Stimulated activated CD8-positive, alpha-beta memory T cell treated with anti-CD3 and anti-CD28 coated beads, Interleukin-4, amount 100 ng/mL, for 1 hour (primary cell): ENCODE measurements at places on chromosomes 7 and 10.

GRCh38 chr7:11471255-11471654 lies 360.7 kb downstream of the THSD7A start:
- no peak for DNase-seq

DNA sequence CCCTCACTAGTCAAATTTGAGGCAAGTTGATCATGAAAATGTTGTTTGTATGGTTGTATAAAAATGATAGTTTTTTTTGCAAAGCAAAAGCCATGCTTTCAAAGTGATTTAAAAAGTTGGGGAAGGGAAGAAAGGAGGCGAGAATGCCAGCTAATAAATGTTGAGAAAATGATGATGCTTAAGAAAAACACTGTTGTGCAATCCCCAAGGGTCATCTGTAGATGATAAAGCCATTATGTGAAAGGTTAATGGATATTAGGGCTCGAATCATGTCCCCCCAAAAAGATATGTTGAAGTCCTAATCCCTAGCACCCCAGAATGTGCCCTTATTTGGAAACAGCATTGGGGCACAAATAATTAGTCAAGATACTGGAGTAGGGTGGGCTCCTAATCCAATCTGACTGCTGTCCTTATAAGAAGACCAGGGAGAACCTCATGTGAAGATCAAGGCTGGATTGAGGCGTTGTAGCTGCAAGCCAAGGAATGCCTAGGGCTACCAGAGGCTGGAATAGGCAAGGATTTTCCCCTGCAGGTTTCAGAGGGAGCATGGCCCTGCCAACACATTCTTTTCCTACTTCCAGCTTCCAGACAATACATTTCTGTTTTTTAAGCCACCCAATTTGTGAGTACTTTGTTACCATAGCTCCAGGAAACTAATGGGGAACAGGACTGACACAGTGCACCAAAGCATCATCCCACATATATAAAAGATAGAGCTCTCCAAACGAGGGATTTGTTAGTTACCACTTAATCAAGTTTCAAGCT lies 35.4 kb upstream of the MKLN1 start:
- DNase-seq = no peak

DNA sequence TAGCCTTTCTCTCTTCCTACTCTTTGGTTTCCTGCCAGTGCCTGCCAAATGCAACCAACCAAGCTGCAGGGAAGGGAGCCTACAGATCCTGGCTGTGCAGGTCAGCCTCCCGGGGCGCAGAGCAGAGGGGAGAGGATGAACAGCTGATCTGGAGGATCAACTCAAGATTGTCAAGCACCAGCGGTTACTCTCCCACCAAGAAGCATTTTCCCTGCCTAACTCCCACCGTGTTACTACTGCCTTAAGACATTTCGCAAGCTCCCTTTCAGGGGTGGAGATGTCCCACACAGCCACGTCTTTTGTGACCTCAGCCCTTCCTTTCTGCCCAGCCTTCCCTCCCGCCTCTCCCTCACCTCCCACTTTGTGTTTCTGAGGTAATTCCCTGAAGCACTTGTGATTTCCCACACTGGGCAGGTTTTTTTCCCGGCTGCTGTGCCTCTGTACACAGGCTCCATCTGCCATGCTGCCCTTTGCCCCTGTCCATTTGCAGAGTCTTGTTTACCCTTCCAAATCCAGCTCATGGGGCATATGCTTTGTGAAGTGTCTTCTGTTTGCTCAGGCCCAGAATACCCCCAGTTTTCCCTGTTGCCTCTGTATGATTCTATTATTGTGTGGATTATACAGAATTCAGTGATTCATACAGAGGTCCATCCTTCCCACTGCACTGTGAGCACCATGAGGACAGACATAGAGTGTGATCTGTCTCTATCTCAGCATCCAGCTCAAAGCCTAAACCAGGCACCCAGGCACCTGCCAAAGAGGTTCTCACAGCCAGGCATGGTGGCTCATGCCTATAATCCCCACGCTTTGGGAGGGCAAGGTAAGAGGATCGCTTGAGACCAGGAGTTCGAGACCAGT lies 40.9 kb upstream of the PAPSS2 start:
- DNase-seq = no peak

DNA sequence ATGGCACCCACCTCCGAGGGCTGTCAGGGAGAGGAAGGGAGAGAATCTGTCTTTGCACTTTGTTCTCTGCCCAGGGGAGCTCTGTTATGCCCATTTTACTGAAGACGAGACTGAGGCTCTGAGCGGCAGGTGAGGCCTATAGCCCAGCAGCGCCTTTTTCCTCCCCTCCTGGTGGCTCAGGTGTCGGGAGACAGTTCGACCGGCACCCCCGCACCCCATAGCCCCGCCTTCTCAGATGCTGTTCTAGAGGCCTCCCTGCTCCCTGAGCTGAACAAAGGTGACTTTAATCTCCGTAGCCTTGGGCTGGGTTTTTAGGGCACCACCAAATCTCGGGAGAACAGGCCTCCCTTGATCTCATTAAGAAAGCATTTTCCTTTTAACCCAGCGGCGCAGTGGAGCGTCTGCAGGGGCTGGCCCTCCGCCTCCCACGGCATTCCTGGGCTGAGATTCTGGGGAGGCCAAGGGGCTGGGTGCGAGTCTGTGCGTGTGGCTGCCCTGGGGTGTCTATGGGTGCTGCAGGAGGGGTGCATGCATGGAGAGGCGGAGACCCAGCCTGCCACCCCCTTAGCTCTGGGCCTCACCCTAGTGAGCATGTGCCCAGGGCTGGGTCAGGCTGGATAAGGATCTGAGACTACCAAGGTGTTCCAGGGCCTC lies 3.3 kb downstream of the LFNG start:
- DNase-seq = no peak

GRCh38 chr7:157032128-157032527 lies 21.7 kb upstream of the MNX1 start:
- no peak for DNase-seq

- DNase-seq = no peak
These were observed 90.8 kb downstream of the CHN2 start for GRCh38 chr7:29285444-29285793.

GRCh38 chr7:155984028-155984580 lies 171.8 kb upstream of the SHH start:
- no peak for DNase-seq

DNA sequence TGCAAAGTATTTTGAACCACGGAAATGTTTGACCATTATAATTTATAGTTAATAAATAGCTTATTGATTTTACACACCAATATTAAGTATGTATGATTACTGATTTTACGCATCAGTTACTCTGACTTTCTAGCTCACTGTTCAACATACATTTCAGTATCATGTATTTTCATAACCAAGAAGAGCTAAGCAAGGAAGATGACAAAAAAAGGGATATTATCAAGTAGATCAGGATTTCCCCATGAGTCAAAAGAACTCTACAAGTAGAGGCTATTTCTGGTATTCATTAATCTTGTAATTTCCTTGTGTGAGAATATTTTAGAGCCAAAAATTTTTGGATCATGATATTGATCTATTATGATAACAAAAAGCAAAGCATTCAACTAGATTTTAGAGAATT lies 131.6 kb downstream of the AGMO start:
- DNase-seq = no peak

GRCh38 chr7:92732316-92733036 lies 103.9 kb downstream of the CDK6 start:
- DNase-seq = no peak

GRCh38 chr10:97444212-97444611 lies 1.6 kb downstream of the EXOSC1 start:
- no peak for DNase-seq

- DNase-seq = no peak
These were observed 308.2 kb downstream of the LRMDA start for GRCh38 chr10:75739414-75740143.

GRCh38 chr10:73553761-73554160 lies 37.4 kb downstream of the USP54 start:
- no peak for DNase-seq

DNA sequence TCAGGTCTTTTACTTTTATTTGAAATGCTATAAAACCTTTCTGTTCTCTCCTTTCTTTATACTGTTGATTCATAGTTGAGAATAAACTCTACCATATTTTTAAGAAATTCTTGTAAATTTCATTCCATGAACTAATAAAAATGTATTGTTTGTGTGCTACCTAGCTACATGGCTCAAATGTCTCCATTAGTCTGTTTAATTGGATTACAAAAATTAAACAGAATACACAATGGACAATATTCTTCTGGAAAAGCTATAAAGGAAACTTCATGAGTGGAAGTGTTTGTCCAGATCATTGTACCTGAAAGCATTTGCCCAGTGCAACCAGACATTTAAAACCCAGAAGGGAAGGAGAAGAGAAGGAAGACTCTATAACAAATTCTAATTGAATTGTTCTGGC lies 20.1 kb downstream of the KCND2 start:
- no peak for DNase-seq

DNA sequence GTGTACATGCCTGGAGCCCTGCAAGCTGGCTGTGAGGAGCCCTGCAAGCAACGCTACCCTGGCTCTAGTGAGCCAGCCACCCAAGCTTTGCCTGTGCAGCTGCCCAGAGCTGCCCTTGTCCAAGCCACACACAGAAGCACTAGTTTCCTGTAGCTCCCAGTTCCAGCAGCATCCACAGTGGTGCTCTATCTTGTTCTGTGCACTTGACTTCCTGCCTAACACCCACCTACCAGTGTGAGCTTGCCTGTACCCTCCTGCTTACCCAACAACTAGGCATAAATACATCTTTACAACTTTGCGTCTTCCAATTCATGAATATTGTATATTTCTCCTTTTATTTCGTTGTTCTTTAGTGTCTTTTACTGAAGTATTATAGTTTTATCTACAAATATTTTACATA lies 32.2 kb upstream of the ZNF518A start:
- DNase-seq = no peak

DNA sequence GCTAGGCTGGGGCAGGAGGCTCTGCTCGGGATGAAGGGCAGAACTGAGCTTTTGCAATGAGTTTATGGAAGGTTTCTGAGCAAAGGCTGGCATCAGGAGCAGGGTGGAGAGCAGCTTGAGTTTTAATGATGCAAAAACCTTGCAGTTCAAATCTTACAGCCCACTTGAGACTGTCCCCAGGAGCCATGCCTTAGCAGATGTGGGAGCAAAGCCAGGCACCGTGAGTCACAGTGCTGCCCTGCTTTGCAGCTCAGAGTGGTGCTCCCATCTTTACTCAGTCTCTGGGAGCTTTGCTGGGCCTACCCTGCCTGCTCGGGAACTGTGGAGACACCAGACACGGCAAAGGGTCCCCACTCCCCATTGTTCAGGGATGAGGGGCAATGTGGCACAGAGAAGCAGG lies 122.4 kb upstream of the NPS start:
- DNase-seq = no peak

GRCh38 chr7:110502888-110503465 lies 588.0 kb upstream of the LRRN3 start:
- DNase-seq = no peak

DNA sequence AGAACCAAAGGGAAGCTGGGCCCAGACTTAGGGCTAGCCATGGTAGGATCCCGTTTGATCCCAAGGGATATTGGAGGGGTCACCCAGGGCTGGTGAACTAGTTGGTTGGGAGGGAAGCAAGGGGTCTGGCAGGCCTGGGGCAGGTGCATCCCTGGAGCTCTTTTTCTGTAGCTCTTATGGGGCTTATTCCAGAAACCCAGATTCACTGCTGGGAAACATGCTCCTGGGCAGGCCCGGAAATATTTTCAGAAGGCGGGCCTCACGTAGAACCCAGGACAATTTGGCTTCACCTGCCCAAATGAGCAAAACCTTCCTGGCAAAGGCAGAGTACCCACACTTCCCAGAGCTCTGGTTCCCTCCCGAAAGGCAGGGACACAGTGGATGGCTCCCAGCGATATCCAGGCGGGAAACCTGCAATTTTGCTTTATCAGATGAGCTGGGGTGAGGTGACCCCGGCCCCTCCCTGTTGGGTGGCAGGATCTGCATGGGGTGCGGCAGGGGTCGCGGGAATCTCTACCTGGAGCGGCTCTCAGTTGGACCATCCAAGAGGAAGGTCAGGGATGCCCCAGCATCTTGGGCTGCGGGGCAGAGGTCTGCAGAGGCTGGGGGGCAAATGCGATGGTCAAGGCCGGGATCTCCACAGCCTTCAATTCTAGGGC lies 533.9 kb downstream of the TCERG1L start:
- no peak for DNase-seq

- no peak for DNase-seq
These were observed 3.5 kb upstream of the ZNF467 start for GRCh38 chr7:149776848-149777407.

DNA sequence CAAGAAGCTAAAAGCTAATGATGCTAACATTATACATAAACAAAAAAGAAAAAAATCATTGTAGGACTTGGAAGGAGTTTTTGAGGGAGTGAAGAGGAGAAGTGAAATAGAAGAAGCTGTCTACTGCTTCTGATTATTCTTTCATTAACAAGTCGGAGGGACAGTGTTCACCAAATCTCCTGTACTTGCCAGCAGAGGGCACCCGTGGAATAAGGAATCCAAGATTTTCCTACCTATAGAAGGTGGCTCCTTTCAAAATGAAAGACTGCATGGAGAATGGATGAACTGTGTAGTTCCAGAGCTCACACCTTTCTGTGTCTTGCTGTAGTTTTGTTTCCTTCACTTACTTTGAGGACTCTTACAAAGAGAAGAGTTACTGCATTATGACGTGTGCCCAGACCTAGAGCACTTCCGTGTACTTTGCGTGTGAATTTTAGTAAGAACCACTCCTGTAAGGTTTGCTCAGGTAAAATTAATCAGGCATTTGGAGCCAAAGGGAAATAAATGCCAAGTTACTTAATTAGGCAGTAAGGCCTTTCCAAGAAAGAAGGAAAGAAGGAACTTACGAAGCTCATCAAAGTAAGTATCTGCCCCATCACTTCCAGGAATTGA lies 145.1 kb downstream of the SEMA3D start:
- DNase-seq = no peak

- no peak for DNase-seq
These were observed 220.9 kb downstream of the RNLS start for GRCh38 chr10:88361995-88362807.

GRCh38 chr10:25839683-25840082 lies 94.3 kb upstream of the MYO3A start:
- DNase-seq = no peak

DNA sequence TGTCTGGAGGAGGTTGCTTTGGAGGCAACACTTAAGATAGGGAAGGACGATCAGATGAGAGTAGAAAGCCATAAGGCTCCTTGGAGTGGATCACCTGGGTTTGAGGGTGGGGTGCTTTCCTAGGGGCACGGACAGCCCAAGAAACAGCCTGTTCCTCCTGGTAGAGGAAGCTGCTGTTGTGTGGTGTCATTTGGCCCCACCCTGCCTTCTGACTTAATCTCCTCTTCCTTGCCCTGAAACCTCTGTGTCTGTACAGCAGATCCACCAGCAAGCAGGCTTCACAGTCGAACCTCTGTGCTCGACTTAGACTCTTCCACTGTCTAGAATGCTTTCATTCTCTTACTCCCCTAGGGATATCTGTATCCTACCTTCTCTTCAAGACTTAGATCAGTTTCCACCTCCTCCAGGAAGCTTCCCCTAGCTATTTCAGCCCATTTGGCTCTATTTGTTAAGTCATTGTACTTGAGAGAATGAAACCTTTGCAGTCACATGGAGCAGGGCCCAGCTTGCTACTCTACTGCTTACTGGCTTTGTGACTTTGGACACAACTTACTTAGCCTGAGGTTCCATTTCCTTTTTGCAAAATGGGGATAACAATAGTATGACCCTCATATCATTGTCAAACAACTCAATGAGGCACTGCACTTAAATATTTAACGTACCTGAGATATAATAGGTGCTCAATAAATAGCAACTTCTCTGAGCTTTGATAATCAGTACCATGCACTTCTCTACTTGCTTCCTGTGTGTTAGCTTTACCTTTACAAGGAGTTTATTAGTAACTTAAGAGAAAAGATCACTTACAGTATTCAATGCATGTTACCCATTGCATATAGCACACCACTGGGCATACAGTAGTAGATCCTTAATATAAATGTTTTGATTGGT lies 5.0 kb downstream of the MXI1 start:
- no peak for DNase-seq
